ENCODE measurements at places on chromosomes 7 and 10.

- DNase-seq: no peak
Observed at GRCh38 chr10:126235091-126235978, 152.9 kb downstream of the ADAM12 start.

DNA sequence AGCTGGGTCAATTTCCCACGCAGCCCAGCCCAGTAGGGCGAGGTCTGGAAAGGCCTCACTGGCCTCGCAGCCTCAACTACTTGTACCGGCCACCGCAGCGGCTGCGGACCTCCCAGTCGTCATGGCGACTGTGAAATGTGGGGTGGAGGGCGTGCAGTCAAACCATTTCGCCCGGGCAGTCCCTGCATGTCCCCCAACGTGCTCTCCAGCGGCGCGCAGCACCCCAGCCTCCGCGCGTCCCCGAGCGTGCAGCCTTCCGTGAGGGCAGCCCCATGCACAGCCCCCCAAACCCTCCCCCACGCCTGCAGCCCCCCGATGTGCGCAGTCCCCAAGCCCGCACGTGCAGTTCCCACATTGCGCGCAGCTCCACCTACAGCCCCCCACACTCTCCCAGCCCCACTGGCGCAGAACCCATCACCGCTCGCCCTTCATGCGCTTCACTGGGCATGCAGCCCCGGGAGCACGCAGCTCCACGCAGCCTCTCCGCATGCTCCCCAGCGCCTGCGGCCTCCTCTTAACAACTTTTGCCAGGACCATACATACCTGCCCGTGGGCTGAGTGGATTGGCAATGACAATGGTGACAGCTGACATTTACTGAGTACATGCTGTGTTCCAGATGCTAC lies 34.5 kb upstream of the SFTPD start:
- DNase-seq: no peak

DNA sequence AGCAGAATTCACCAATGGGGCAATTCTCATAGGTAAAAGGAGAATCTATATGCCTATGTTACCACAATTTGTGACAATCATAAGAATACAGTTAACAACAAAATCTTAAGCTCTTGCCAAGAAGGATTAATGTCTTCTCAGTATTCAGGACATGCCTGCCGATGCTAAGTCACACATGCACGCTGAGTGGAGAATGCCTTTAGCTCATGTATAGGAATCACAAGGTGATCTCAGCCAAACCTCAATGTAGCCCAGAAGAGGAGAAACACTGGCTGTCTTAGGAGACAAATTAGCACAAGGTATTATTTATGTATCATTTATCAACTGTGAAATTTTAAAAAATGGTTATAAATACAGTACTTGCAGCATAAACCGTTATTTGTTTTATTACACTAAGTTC lies 2.7 kb downstream of the HTR7 start:
- no peak for DNase-seq

DNA sequence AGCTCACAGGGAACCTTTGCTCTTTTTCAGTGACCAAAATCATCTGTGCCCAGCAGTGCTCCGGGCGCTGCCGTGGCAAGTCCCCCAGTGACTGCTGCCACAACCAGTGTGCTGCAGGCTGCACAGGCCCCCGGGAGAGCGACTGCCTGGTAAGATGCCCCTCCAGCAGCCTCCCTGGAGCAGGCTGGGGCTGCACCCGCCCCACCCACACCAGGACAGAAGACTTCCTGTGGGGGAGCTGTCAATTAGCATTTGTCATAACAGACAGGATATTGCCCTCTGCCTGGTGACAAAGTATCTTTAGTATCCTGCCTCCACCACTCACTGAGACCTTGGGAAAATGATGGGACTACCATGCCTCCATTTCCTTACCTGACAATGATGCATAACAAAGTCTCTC lies 133.7 kb downstream of the EGFR start:
- DNase-seq: no peak

GRCh38 chr10:1373287-1373686 lies 317.1 kb downstream of the WDR37 start:
- DNase-seq: peak; percentile 28

- no peak for DNase-seq
Observed at GRCh38 chr7:329691-330281, 39.8 kb downstream of the FOXL3 start.

- no peak for DNase-seq
Observed at GRCh38 chr7:42478717-42479116, 241.7 kb upstream of the GLI3 start.

GRCh38 chr7:79489371-79489770 lies 35.9 kb upstream of the MAGI2 start:
- DNase-seq: no peak

DNA sequence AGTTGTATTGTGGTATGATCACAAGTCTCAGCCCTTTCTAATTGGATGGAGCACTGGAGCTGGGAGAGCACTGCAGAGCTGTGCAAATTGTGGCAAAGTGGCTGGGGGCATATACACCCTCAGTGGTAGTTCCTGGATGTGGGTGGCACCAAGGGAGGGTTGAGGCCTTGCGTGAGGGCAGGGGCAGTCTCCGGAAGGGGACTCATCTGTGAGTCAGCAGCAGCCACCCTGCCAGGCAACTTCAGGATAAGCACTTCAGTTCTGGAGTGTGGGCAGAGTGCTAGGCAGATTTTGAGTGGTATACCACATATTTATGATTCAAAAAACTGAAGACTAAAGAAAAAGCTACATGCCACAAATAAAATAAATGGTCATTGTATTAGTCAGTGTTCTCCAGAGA lies 210.5 kb downstream of the ETV1 start:
- DNase-seq: no peak

- DNase-seq: no peak
Observed at GRCh38 chr7:46566097-46566774, 645.2 kb upstream of the IGFBP3 start.

- DNase-seq: no peak
Observed at GRCh38 chr7:121578669-121579068, 182.6 kb upstream of the FAM3C start.

GRCh38 chr10:59060852-59061251 lies 115.6 kb upstream of the PHYHIPL start:
- no peak for DNase-seq

DNA sequence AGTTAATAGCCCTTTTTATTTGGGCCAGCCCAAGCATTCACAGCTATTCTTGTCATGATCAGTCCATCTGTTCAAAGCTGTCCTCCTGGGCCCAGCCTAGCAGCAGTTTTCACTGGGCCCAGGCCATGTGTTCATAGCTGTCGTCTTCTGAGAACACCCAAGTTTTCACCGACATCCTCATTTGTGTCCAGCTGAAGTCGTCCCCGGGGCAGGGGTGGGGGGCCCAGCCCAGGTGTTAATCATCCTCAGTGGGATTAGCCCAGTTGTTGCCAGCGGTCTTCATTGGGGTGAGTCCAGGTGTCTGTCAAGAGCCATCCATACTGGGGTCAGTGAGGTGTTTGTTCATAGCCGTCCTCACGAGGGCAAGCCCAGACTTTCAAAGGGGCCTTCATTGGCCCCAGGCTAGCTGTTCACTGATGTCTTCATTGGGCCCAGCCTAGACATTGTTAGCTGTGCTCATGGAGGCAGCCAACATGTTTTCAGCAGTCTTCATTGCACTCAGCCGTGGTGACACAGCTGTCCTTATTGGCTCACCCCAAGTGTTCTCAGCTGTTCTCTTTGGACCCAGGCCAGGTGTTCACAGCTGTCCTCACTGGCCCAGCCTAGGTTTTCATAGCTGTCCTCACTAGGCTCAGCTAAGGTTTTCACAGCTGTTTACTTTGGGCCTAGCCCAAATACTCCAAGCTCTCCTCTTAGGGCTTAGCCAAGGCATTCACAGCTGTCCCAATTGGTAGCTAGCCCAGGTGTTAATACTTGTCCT lies 10.0 kb downstream of the FRG2B start:
- no peak for DNase-seq

GRCh38 chr7:64581926-64582894 lies 19.3 kb upstream of the ZNF680 start:
- no peak for DNase-seq

DNA sequence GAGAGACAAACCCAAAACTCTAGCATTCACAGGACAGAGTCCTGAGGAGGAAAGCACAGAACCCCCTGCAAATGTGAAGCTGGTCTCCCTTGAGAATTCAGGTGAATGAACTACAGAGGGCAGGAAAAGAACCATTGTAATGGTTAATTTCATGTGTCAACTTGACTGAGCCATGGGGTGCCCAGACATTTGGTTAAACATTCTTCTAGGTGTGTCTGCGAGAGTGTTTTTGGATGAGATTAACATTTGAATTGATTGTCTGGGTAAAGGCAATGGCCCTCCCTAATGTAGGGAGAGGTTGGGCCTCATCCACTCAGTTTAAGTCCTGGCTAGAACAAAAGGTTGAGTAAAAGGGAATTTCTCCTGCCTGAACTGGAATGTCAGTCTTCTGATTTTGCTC lies 15.7 kb upstream of the CDK1 start:
- no peak for DNase-seq

DNA sequence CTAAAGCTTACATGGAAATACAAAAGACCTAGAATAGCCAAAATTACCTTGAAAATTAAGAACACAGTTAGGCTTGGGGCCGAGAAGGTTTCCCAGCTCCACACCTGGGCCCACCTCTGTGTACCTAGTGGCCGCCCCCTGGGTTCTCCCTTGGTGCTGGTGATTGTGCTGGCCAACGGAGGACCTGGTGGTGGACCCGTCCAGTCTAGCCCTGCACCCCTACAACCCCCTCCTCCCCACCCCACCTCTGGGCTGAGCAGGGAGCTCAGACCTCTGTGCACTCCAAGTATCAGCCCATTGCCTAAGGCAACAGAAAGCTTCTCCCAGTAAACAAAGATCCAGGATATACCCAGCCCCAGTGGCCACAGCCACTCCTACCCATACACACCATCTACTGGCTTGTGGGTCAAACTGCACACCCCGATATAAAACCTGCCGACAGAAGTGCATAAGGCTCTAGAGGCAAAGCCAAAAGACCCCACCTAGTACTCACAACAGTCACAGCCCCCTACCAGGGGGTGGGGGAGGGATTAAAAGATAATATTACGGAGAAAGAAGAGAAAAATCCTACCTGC lies 105.0 kb upstream of the DIP2C start:
- no peak for DNase-seq

DNA sequence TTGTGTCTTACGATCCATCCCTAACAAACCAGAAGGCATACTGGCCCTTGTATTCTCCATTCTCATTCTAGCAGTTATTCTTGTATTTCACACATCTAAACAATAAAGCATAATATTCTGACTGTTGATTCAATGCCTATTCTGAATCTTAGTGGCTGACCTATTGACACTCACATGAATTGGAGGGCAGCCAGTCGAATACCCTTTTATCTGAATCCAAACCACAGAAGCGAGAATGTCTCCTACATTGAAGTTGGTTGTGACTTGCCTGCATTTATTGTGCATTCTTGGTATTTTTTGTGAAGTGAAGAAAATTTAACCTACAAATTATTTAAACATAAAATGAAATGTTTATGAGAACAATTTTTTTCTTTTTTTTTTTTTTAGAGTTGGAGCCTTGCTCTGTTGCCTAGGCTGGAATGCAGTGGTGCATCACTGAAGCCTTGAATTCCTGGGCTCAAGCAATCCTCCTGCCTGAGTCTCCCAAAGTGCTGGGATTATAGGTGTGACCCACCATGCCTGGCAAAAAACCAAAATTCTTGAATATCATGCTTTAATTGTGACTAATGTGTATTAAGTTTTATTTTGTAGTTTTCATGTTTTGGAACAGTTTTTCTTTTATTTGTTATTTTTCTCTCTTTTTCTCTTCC lies 22.7 kb downstream of the EXOC4 start:
- no peak for DNase-seq

DNA sequence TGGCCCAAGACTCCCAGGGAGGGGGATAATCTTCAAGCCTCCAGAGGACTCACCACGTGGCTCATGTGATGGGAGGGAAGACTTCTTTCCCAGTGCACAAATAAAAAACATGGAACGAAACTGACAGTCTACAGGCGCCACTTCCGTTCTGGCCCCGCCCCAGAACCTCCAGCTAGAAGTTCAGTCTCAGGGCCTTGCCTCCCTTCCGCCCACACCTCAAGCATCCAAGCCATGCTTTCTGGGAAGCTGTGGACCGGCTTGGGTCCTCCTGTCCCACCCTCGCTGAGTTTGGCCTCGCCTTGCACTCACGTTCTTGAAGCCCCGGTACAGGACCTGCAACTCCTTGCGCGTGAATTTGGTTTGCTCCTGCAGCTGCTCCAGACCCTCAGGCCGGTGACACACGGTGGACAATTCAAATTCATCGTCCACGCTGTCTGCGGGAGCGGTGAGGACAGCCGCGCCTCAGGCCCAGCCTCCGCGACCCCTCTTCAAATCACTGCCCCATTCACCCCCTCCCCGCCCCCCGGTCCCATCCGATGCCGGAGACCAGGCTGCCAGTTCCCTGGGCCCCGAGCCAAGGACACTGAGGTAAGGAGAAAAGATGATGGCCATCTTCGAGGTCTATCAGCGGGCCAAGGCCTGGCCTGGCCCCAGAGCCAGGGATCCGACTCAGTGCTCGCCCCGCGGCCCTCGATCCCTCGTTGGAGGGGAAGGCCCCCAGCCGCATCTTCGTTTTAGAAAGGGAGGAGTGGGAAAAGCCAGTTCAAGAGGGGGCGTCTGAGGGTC lies 10.7 kb upstream of the OGA start:
- DNase-seq: no peak

DNA sequence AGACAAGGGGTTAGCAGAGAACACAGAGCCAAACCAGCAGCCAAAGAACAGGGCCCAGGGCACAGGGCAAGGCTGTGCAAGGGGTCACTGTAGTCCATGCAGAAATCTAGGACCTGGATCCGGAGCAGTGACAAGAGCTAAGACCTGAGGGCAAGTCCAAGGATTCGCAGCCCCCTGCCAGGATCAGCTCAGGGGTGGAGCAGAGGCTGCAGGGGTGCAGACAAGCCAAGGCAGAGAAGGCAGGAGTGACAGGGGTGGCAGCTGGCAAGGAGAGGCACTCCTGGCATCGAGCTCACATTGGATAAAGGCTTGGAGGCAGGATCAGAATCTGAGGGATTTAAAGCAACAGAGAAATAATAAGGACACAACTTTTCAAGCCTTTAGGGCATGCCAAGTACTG lies 80.7 kb upstream of the NANOS1 start:
- DNase-seq: no peak

DNA sequence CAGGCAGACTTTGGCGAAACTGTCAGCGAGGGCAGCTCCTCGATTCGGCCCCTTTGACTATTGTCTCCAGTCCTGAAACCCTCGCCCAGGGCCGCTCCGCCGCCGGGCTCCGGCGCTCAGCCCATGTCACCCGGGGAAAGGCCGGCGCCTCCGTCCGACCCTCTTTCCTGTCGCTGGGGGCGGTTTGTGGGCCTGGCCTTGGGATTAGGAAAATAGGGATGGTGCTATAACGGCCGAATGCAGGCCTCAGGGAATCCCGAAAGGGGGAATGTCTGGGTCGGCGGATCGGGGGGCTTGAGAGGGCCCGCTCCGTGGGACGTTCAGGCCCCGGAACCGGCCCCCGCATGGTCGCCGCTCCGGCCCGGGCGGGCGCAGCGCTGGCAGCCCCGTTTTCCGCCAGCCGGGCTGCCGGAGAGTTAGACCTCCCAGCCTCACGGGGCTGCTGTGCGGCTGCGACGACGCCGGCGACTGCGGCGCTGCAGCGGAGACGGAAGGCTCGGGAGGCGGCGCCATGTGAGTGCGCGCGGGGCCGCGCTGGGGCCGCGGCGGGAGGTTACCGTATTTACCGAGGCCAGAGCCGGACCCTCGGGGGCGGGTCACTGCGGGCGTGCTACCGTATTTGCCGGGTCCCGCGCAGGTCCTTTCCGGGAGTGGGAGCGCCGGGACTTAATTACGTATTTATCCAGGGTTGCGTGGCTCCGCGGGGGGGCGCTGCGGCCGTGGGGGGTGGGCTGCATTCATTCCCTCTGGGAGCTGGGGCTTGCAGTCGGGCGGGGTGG lies 25.9 kb downstream of the ZNF775 start:
- DNase-seq: peak; percentile 85
